CD4-positive, alpha-beta memory T cell (primary cell): ENCODE measurements at places on chromosomes 4 and X.

DNA sequence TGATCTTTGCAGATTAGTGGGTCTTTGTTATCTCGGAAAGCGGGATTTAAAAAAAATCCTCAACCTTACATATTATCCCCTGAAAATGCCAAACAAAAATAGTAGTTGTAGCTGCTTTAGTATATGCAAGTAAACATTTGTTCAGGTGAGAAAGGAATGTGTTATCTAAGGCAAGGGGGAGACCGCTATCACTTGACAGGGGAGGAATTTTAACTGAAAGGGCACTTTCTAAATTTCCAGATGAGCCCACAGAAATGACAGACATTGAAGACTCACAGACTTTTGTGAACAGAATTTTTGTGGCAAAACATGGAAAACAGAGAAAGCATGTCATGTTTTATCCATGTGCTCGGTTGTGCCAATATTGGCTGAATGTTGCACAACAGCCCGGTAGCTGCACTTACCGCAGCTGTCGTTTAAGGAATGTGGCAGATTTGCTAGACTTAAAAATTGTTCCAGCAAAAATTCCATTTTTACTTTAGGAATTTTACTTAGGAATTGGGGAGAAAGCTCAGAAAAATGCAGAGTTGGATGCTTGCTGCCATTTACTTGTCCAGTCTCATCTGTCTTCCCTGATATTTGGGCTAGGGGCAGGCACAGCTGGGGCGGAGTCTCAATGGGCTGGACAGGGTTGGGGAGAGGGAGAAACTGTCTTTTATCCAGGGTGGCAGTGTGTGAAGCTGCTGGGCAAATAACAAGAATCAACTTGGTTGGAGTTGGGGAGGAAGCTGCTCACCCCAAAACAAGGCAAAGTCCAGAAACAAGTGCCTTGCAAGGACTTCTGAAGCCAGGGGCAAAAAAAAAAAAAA, 94.6 kb upstream of the RPS6KA3 start:
- H3K27me3 ChIP-seq, result no peaks in the 10 kb centered on the region
- H3K4me3 ChIP-seq, result no peak overlapping the region
- H3K36me3 ChIP-seq, result no peaks in the 10 kb centered on the region

- no peaks in the 10 kb centered on the region for H3K27me3 ChIP-seq
- no peak for DNase-seq
- H3K27ac ChIP-seq, result no peak overlapping the region
- no peaks in the 10 kb centered on the region for H3K4me1 ChIP-seq
Measured at GRCh38 chr4:76740192-76740591, 157.8 kb downstream of the SOWAHB start.

GRCh38 chr4:86359944-86360478, at the start of gene MAPK10:
Gene MAPK10, minus strand, starts transcription at chr4:86360053.
- DNase-seq, result peak; percentile 48
- no peaks in the 10 kb centered on the region for H3K4me1 ChIP-seq
- H3K27ac ChIP-seq, result no peak within 1 kb of the TSS
- H3K36me3 ChIP-seq, result no peaks in the 10 kb centered on the region
- no peaks in the 10 kb centered on the region for H3K27me3 ChIP-seq

DNA sequence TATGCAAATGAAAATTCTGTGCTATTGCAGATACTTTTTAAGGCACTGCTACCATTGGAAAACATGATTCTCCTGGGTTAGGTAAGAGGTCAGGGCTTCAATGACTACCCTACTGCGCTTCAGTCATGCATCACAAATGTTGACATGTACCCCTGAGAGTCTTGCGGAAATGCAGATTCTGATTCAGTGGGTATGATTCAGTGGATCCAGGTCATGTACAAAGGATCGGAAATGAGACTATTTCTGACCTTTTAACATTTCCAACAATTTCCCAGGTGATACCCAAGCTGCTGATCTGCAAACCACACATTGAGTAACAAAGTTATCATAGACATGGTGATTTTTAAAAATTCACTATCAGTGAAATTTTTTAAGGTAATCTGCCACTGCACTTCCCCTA, 62.6 kb downstream of the DDX53 start:
- H3K27ac ChIP-seq, result no peak overlapping the region
- DNase-seq, result no peak
- H3K4me1 ChIP-seq, result no peaks in the 10 kb centered on the region
- H3K27me3 ChIP-seq, result no peaks in the 10 kb centered on the region

DNA sequence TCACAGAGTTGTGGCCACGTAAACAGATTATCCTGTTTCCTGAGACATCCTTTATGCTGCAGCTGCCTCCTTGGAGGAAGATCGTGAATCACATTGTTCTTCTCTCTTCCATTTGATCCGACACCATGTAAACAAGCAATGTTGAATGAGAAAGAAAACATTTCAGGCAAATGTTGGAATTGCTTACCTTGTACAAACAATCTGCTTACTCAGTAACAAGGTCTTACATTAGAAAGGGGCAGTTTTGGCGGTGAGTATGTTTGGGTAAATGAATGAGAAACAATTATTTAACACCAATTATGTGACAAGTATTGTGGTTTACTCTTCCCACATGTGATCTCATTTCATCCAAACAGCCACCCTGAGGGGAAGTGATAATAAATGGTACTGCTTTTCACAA, 637.8 kb downstream of the RAB28 start:
- no peaks in the 10 kb centered on the region for H3K27me3 ChIP-seq
- H3K36me3 ChIP-seq, result no peaks in the 10 kb centered on the region
- no peaks in the 10 kb centered on the region for H3K4me1 ChIP-seq
- no peak overlapping the region for H3K4me3 ChIP-seq
- no peak for DNase-seq
- H3K27ac ChIP-seq, result no peak overlapping the region

- H3K27me3 ChIP-seq, result no peaks in the 10 kb centered on the region
- no peak overlapping the region for H3K4me3 ChIP-seq
- DNase-seq, result no peak
- H3K36me3 ChIP-seq, result no peaks in the 10 kb centered on the region
Measured at GRCh38 chrX:21800344-21800770, 39.1 kb upstream of the MBTPS2 start.

DNA sequence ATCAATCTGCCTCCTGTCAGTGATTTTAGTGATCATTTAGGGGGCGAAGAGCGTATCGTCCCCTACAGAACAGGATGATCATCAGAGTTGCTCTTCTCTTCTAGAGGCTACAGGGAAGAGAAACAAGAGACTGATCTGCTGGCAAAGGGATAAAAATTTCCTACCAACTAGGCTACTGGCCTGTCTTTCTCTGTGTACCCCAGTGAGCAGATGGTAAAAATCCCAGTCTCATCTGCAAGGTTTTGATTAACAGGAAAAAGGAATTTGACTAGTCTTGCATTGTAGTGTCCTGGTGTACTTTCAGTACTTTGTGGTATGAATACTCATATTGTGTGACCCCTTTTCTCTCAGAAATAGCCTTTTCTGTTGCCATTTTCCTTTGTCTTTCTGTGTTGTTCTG, 21.8 kb upstream of the AADAT start:
- H3K4me3 ChIP-seq, result no peak overlapping the region
- no peaks in the 10 kb centered on the region for H3K36me3 ChIP-seq
- H3K27me3 ChIP-seq, result no peaks in the 10 kb centered on the region
- DNase-seq, result no peak

GRCh38 chrX:133994576-133994975, 9.2 kb upstream of the GPC3 start:
- no peak for DNase-seq
- H3K4me3 ChIP-seq, result no peak overlapping the region
- H3K27ac ChIP-seq, result no peak overlapping the region
- no peaks in the 10 kb centered on the region for H3K4me1 ChIP-seq

GRCh38 chrX:129361576-129361975, 161.7 kb downstream of the SMARCA1 start:
- no peak overlapping the region for H3K4me3 ChIP-seq
- DNase-seq, result no peak

GRCh38 chr4:83591056-83591455, 55.1 kb downstream of the GPAT3 start:
- no peaks in the 10 kb centered on the region for H3K27me3 ChIP-seq
- H3K4me1 ChIP-seq, result no peaks in the 10 kb centered on the region
- H3K4me3 ChIP-seq, result no peak overlapping the region
- no peak for DNase-seq
- no peaks in the 10 kb centered on the region for H3K36me3 ChIP-seq
- H3K27ac ChIP-seq, result no peak overlapping the region

DNA sequence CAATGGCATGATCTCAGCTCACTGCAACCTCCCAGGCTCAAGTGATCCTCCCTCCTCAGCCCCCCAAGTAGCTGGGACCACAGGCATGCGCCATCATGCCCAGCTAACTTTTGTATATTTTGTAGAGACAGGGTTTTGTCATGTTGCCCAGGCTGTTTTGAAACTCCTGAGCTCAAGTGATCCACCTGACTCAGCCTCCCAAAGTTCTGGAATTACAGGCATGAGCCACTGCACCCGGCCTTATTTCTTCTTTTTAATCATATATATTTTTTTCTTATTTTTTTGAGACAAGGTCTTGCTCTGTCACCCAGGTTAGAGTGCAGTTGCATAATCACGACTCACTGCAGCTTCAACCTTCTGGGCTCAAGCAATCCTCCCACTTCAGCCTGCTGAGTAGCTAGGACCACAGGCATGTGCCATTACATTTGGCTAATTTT, 184.0 kb downstream of the TSPAN5 start:
- no peaks in the 10 kb centered on the region for H3K36me3 ChIP-seq
- H3K4me1 ChIP-seq, result peaks cover 11% of the 10 kb centered on the region
- no peak overlapping the region for H3K4me3 ChIP-seq
- DNase-seq, result no peak
- H3K27me3 ChIP-seq, result no peaks in the 10 kb centered on the region

GRCh38 chrX:9339603-9340491, 125.0 kb upstream of the TBL1X start:
- peaks cover 66% of the 10 kb centered on the region for H3K4me1 ChIP-seq
- no peaks in the 10 kb centered on the region for H3K27me3 ChIP-seq
- no peaks in the 10 kb centered on the region for H3K36me3 ChIP-seq
- H3K4me3 ChIP-seq, result peak overlapping the region; percentile 23
- H3K27ac ChIP-seq, result peak overlapping the region; percentile 58

- no peaks in the 10 kb centered on the region for H3K4me1 ChIP-seq
- H3K36me3 ChIP-seq, result peaks cover 5% of the 10 kb centered on the region
- no peak for DNase-seq
- H3K4me3 ChIP-seq, result no peak overlapping the region
Measured at GRCh38 chrX:101040197-101040596, 11.7 kb downstream of the TRMT2B start.

DNA sequence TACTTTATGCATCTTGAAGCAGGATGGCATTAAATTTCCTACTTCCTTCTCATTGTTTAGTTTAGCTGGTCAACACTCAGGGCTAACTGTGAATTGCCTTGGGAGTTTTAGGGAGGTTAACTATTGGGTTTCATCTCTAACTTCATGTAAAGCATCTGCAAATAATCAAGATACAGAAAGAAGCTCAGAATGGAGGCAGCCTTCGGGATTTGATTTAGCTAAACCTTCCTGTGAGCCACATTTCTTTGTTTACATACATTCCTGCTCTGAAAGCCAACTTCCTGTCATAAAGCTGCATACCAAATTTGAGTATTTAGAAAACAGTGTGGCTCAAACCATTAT, 131.7 kb upstream of the PCDH18 start:
- DNase-seq, result no peak
- H3K36me3 ChIP-seq, result no peaks in the 10 kb centered on the region
- no peak overlapping the region for H3K27ac ChIP-seq
- H3K4me1 ChIP-seq, result no peaks in the 10 kb centered on the region
- H3K27me3 ChIP-seq, result no peaks in the 10 kb centered on the region

GRCh38 chrX:33686105-33686504, 446.0 kb downstream of the FAM47A start:
- no peaks in the 10 kb centered on the region for H3K4me1 ChIP-seq
- no peak overlapping the region for H3K4me3 ChIP-seq
- no peak for DNase-seq
- no peak overlapping the region for H3K27ac ChIP-seq
- H3K36me3 ChIP-seq, result no peaks in the 10 kb centered on the region
- no peaks in the 10 kb centered on the region for H3K27me3 ChIP-seq
